Hematopoietic multipotent progenitor cell treated with erythropoietin and hydrocortisone succinate and interleukin-3 and kit ligand, for 8 days (in vitro differentiated cells): ENCODE measurements at places on chromosomes 2 and 18.
A peak's percentile ranks its signal among the peaks of the same experiment; 100 is the strongest.

- no peak for DNase-seq
These were observed 439.8 kb downstream of the RNF144A start for GRCh38 chr2:7356909-7357584.

GRCh38 chr2:238157506-238158017 lies 1.2 kb upstream of the ERFE start:
- no peak for DNase-seq

DNA sequence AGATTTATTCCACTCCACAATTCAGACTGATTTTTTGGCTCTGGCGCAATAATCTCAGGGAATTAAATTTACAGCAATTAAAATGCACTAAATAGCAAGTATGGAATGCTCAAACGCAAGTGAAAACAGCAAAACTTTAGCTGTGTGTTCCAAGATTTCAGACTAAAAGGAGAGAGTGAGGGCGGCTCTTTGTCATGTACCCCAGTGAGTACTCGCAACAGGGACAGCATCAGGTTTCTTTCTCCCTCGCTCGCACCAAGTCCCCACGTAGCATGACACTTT lies 1.1 kb downstream of the ROCK2 start:
- DNase-seq, result no peak

DNA sequence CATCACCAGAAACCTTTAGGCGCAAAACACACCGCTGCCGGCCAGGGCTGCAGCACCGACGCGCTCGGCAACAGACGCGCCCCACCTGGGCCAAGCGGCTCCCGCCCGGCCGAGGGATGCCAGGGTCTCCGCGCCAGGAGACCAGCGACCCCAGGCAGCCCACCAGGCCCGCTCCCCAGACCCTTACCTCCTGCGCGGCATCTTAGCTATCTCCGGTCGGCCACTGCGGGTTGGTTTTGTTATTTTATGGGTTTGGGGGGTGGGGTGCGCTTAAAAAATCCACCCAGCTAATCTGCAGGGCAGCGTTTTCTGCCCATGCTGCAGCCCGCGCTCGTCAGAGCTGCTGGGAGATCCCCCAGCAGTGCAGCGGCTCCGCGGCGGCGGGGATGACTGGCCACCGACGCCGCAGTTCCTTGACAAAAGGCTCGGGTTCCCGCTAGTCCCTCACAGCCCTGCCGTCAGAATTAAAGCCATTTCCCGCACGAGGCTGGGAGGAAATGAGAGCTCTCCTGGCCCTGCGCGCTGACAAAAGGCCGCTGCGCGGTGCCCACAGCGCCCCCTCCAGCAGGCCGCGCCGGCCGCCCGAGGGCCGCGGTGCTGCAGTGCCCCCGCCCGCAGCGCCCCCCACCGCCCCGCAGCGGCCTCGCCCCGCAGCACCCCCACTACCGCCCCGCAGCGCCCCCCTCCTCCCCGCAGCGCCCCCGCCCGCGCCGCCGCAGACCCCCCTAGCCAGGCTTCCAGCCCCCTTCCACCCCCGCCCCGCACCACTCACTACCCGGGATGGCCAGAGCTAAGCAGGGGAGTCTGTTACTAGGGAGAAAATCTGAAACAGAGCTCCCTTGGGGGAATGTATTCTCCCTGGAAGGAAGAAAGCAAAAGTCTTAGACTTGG lies at the start of gene ADD2:
Gene ADD2 (minus strand): TSS at position 502 of the 891 bp plus-strand sequence. CDS start 61,792 bp downstream, outside the sequence.
- DNase-seq, result peak; percentile 47

- no peak for DNase-seq
These were observed 232.1 kb downstream of the PRKCE start for GRCh38 chr2:45883603-45884000.

GRCh38 chr2:16026816-16027501 lies 86.6 kb downstream of the MYCN start:
- DNase-seq, result no peak

DNA sequence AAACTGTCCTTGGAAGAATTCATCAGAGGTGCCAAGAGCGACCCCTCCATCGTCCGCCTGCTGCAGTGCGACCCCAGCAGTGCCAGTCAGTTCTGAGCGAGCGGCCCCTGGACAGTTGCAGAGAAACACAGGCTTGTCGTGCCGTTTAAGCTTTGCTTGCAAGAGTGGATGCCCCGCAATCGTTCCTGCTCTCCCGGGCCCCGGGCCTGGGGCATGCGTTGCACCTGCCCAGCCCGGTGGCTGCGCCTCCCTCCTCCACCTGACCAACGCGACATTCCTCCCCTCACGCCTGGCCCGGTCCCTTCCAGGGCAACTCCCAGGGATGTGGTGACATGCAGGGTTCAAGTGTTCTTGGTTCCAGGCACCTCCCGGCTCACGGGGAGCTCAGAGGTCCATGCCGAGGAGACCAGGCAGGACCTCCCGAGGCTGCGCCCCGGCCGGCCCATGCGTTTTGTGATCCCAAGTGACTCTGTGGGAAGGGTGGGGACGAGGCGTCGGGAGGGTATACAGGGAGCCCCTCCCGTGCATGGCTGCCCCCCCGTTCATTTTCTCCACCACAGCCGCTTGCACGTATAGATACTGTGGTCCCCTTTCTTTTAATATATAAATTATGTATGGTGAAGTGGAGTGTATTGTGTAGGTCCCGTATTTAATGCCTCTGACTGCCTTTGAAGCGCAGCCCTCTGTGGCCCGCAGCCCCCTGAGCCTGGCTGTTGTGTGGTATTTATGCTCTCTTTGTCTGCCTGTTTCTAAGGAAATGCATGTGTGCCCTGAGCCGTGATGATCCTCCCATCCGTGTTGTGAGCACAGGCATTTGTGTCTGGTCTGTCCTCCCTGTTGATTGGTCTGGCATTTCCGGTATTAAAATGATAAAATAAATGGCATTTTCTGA lies 21.2 kb downstream of the ODC1 start:
- DNase-seq, result no peak

- no peak for DNase-seq
These were observed 1239.5 kb upstream of the ZEB2 start for GRCh38 chr2:145759228-145759915.

- no peak for DNase-seq
These were observed 293.0 kb upstream of the SPHKAP start for GRCh38 chr2:228474466-228474865.

- no peak for DNase-seq
These were observed 165.7 kb downstream of the RTP5 start for GRCh38 chr2:242034996-242035814.

DNA sequence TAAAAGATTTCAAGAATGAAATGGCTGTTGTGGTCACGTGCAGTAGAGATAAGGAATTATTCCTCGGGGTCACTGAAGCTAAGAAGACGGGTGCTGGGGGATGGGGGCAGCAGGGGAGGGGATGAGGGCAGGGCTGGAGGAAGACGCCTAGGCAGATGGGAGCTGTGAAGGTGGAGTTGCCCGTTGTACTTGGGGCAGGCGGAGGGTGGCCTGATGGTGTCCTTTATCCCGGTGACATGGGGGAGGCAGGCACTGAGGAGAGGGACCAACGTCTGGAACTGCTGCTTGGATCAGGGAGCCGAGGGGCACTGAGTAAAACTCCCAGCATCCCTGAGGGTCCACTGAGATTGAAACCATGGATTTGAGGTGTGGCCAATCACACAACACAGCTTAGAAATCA lies 64.9 kb downstream of the ZCCHC2 start:
- DNase-seq, result no peak

DNA sequence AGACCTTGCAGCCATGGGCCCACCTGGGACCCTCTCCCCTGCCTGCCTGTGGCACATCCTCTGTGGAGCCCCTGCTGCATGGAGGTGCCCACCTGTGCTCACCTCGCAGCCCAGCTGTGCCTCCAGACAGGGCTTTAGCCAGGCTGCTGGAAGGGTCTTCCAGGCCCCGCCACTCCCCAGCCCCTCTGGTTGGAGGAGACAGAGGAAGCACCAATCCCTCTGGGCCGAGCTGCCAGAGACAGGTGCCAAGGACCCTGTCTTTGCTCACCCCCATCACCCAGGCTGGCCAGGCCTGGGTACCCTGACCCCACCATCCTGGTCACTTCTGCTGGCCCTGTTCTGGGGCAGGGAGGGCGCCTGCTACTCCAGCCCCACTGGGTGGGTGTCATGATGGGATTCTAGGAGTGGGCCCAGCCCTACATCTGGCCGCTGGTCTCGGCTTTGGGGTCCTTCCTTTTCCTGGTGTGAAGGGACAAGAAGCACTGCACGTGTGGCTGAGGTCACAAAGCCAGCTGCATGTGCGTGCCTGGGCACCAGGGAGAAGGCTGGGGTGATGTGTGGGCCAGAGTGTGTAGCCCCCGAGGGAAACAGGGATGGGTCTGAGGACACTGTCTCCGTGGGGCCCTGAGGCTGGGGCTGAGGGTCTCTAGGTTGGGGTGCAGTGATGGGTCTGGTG lies 9.3 kb upstream of the NEU4 start:
- no peak for DNase-seq

- DNase-seq, result peak; percentile 45
These were observed 17.8 kb downstream of the ARHGAP15 start for GRCh38 chr2:143146815-143147530.

GRCh38 chr2:12861344-12861930 lies 144.7 kb downstream of the TRIB2 start:
- no peak for DNase-seq

- DNase-seq, result no peak
These were observed 68.4 kb downstream of the TWIST2 start for GRCh38 chr2:238916176-238916874.

DNA sequence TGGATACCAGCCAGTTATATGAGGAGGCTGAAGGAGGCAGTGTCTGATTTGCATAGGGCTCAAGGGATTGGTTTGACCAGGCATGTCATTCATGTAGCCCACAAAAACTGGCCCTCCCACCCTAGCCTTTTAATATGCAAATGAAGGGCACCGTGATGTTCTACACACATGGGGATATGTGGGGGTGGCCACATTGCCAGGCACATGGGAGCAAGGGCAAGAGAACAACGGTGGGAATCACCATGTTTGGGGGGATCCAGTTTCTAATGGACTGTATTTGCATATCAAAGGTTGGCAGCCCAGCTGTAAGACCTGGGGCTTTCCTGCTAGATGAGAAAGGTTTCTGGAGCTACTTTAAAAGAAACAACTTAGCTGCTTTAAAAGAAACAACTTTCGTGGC lies 65.1 kb upstream of the SLC25A52 start:
- no peak for DNase-seq

DNA sequence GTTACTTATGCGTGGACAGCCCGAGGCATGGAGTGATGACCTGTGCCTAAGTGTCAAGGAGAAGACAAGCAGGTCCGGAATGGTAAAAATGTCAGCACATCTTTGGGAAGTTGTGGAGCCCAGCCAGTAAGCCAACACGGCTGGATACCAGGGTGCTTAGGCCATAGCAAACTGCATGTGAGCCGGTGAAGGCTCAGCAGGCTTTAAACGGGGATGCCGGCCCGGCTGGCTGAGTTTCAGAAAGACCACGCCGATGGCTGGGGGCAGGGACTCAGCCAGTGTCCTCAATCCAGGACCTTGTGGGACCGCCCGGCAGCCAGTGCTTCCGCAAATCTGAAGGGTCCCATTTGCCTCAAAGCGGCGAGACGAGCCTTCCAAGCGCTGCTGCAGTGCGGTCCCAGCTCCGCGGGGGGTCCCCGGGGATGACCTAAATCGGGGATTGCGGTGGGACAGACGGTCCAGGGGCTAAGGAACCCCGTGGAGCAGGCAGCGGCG lies 946 bp upstream of the AGAP1 start:
- DNase-seq, result no peak

DNA sequence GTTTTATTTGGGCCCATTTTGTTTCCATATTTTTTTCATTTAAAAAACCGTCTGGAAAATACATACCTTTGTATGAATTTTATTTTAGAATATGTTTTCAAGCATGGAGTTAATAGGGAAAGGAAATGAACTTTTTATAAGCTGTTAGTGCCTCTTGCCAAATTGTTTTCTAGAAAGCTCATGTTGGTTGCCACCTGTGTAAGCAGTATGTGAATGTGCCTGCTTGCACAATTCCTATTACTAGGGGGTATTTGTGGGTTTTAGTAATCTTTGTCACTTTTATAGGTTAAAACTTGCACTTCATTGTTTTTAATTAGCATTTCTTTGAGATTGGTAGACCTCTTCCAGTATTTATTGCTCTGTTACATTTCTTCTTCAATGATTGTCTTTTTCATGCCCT lies 107.3 kb downstream of the TANC1 start:
- no peak for DNase-seq

DNA sequence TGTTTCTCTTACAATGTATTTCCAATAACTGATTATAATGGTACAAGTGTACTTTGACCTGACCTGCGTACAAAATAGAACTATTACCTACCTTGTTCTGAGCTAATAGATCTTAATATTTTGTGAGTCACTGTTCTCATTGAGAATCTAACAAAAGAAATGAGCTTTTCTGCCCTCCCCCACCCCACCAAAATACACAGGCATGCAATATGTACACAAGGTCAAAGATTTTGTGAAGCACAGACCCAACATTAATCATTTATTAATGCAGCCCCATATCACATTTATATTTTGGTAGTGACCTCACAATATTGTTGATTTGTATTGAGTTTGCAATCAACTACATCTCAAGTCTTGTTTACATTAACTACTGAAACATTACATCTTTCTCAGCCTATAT lies 86.5 kb downstream of the CDH20 start:
- no peak for DNase-seq

DNA sequence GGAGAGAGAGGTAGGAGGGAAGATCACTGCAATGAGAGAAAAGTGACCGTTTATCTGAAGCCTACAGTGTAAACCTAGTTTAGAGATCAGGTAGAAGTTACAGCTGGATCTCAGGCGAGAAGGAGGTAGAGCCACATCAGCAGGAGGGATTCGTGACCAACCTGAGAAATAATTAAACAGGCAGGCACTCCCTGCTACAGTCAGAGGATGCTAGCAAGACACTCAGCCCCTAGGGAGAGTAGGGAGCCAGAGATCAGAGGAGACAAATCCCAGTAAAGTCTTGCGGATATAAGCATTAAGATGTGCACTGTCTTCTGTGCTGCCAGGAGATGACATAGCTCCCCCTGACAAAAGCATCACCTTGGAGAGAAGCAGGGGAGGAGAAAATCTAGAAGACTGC lies 629.1 kb upstream of the SLC39A10 start:
- no peak for DNase-seq

DNA sequence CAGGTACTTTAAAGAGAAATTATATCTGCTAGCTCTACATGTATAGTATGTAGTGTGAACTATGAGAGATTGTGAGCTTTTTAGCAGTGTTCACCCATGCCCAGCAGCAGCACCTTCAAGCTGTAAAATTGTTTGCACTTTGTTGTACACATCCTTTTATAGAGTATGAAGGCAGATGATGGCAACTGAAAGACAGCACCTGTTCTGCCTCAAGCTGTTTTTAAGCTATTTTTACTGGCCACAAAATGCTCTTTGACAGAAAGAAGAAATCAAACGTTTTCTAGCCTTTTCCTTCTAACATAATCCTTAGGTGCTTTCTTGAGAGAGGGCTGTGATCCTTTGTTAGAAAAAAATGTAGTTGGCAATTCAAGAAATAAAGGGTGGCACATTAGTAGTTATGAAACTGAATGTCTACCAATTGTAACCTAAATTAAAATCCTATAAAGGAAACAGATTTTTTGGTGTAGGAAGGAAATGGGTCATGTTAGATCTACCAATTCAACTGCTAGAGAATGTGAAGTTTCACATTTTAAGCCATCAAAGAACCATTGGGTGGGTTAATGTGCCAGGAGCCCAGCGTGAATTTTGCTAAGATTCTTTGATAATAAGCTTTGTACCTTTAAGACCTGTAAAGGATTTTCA lies 59.5 kb downstream of the R3HDM1 start:
- DNase-seq, result no peak
